ENCODE measurements at places on chromosomes 2 and 18.

- peak; percentile 57 for DNase-seq
Measured at GRCh38 chr18:69469444-69469919, 68.8 kb downstream of the DOK6 start.

DNA sequence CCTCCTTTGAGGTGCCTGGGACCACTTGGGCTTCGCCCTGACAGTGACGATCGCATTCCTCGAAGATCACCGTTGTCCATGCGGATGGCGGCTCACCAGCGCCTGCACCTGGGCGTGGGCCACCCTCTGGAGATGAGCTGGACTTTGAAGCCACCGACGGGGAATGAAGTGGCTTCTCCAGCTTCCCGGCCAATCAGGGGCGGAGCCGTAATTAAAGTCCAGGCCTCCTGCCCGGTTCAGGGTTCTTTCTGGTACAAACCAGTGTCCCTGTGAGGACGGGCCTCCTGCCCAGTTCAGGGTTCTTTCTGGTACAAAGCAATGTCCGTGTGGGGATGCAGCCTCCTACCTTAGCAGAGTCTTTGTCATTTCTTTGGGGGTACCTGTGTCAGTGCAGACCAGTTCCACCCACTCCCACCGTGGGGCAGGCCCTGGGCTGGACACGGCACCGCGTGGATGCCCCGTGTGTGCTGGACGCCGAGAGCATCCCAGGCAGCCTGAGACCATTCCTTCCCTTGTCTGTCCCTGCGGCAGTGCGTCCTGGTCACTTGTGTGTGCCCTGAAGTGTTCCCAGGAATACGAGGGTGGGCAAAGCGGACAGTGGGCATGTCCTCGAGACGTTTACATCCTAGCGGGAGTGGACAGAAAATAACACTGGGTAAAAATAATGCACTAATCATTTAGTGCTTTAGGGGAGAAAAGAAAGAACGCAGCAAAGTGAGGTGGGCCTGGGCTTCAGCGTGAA is 55.0 kb downstream of the KCNG2 start:
- no peak for DNase-seq

DNA sequence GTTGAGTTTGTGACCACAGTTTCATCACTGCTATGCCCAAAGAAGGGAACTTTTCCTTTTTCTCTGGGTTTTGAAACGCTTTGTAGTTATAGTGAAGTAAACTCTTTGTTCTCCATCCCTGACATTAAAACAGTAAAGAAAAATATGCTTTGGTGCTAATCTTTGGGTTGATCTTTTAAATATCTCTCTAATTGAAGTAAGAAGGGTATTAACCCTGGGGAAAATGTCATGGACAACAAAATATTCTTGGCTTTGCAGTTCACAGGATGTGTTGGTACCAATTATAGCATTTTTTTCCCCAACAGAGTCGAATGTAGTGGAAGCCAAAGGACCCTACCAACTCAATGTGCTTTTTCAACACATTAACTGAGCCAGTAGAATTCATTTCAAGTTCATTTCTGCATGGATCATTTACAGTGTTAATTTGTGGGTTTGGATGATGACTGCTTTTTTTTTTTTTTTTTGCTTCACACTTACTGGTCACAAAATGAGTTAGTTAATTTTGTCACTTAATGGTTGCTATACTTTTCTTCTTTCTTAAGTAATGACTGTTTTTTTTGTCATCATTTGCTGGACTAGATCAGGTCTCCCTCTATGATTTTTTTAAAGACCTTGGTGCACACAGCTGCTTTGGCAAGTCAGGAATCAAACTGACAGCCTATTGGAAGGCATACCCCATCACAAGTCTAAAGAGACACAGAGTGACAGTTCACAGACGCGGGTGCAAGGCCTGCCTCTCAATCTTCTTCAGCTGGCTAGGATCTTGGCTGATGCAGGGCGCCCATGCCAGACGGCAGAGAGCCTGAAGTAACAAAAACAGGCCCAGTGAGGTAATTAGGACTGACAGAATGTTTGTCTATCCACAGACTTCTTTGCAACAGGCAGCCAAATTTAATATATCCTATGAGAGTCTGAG is 98.8 kb upstream of the MMADHC start:
- DNase-seq, result no peak

GRCh38 chr2:238128061-238128440 is 10.4 kb upstream of the KLHL30 start:
- no peak for DNase-seq

- DNase-seq, result no peak
Measured at GRCh38 chr2:904246-905024, 46.2 kb upstream of the SNTG2 start.

DNA sequence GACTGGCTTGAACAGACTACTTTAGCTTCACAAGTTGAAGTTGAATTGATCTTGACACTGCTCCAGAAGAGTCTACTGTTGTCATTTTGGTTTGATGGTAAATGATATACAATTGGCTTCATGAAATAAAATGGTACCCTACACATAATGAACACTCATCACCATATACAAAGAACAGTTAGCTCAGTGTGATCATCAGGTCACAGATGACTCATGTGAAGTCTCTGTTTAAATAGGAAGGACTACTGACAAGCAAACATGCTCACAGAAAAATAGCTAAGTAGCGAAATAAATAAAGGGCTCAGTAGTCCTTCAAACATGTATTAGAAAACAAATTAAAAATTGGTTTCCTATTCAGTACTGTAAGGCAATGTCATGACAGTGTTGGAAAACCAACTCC is 96.2 kb downstream of the MEIS1 start:
- peak; percentile 48 for DNase-seq

- peak; percentile 68 for DNase-seq
Measured at GRCh38 chr2:56749152-56749752, 565.5 kb downstream of the CCDC85A start.

All from DMS53 (cell line).